Activated T-helper 17 cell treated with anti-CD3 and anti-CD28 coated beads, Interleukin-2, amount 50 U/mL, for 72 hours (primary cell): ENCODE measurements at places on chromosomes 2 and 18.

GRCh38 chr18:13893418-13893760 lies 21.9 kb downstream of the MC2R start:
- no peak for ATAC-seq

DNA sequence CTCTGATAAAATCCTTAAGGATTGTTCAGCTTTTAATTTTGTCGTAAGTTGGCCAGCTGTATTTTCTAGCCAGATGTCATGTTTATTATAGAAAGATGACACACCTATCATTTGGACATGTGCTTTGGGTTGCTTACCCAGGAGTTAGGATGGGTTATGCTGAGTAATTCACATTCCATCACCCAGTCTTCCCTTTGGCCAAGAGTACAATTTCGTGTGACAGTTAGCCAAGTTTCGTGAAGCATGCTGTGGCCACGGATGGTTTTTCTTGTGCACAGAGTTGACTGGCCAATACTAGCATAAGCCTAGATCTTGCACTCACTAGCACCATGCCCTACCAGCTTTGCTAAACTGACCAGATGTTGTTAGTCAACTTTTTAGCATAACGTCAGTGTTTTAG lies 5.8 kb downstream of the MAPRE3 start:
- no peak for ATAC-seq

DNA sequence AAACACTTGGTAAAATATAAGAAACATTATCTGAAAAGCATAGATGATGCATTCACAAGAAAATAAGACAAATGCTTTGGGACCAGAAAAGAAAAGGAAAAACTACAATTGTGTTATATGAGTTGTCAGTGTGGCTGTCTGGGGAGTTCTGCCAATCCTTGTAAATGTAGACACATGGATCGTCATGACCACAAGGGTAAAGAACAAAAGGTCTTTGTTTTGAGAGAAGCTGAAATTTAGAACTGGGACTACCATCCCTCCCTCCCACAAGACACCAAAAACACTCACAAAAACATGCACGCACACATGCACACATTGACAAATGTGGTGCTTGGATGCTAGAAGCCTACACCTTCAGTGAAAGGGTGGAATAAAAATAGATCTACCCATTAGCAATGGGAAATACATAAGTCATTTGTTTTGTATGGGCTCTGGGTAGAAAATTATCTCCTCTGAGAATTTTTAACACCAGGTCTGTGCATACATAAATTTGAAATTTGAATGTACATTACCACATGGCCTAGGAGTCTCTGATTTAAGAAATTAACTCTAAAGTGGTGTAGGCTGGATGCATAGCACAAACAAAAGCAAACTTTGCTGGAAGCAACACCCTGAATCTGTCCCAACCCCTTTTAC lies 266.2 kb upstream of the SLC39A10 start:
- ATAC-seq, result no peak

- no peak for ATAC-seq
Measured at GRCh38 chr2:150752229-150752628, 264.8 kb upstream of the RND3 start.

DNA sequence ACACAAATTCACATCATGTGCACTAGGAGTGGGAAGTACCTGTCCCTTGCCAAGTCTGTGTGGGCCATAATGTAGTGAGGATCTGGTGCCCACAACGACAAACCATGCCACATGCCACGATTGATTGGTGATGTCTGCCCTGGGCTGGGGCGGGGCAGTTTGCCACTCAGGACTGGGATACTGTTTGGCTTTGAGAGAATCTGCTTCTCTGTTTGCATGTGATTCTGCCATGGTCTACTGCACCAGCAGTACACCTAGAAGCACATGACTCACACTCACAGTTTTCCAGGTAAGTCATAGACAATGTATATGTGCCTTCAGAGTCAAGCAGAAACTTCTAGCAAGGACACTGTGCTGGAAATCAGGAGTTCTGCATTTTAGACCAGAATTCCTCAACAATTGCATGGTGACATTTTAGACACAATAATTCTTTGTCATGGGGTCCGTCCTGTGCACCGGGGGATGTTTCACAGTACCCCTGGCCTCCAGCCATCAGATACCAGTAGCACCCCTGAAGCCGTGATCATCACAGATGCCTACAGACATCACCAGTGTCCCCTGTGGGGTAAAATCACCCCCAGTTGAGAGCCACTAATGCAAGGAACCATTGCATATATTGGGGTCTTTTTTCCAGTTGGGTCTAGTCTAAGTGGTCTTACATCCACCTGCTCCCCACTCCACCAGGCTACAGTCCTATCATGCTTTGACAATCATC lies 278.3 kb downstream of the EIPR1 start:
- ATAC-seq, result no peak

DNA sequence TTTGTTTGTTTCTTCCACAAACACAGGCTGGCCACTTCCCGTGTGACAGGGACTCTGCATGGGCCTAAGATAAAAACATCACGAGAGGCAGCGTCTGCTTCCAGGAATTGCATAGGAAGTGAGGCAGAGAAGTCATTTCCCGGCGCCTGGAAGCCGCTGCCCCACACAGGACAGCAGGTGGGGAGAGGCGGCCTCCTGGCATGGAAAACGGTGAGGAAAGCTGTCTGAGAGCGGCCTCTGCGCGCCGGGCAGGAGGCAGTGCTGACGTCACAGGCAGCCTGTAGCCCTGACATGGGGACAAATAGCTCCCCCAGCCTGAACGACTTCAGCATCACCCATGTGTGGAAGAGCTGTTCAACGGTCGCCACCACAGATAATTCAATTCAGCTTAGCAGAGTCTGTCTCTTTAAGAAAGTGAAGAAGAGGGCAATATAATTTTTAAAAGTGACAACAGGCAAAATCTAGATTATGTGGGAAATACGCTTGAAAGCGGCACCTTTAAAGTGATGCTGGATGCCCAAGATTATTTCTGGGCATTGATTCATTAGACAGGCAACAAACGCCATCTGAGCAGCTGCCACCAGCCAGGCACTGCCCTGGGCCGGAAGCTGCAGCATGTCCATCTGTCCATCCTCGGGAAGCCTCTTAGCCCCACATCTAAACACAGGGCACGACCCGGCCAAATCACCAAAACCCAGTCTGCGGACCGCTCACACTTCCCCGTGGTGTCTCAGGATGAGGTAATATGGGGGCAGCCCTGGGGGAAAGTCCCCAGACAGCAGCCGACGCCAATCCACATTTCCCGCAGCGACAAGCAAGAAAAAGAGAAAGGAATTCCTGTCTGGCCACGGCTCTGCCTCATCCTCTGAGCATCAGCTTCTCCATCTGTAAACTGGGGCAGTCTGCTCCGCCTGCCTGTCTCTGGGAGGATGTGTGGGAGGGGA lies 138.9 kb downstream of the PXDN start:
- no peak for ATAC-seq

GRCh38 chr2:95387358-95387757 lies 15.2 kb upstream of the FAHD2A start:
- ATAC-seq, result no peak

DNA sequence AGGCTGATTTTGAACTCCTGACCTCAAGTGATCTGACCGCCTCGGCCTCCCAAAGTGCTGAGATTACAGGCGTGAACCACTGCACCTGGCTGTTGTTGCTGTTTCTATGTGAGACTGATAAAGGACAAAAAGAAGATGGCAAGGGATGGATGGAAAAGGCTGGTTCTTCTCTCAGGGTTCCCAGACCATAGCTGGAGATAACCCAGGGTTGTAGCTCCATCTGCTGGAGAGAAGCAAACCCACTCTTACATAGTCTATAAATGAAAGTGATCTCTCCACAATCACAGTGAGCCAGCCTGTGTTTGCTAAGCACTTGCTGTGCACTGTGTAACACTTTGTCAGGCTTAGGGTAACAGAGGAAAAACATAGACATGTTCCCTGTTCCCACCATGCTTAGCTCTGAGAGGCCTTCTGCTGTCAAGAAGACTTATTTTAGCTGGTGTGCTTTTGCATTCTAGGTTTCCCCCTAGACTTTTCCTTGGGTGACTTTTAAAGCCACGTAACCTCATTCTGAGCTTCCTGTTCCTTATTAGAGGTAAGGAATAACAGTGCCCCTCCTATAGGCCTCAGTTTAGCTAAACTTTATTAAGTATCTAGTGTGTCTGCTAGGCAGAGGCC lies 49.7 kb downstream of the LIMS1 start:
- ATAC-seq, result peak; percentile 77

GRCh38 chr2:206075113-206075512 lies 10.9 kb downstream of the INO80D start:
- no peak for ATAC-seq

DNA sequence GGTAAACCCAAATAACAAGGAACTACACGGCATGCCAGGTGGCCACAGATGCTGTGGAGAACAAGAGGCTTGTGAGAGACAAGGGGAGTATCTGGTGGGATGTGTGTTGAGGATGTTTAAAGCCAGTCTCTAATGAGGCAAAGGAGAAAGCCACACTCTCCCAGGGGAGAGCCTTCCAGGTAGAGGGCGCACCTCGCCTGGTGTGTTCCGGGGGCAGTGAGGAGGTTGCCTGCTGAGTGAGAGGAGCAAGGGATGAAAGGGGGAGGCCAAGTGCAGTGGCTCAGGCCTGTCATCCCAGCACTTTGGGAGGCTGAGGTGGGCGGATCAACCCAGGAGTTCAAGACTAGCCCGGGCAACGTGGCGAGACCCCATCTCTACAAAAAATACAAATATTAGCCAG lies 16.2 kb downstream of the SAG start:
- ATAC-seq, result no peak

GRCh38 chr2:227455200-227455599 lies 16.8 kb upstream of the AGFG1 start:
- peak; percentile 64 for ATAC-seq

GRCh38 chr2:46984642-46985476 lies 69.3 kb upstream of the MCFD2 start:
- ATAC-seq, result peak; percentile 88

DNA sequence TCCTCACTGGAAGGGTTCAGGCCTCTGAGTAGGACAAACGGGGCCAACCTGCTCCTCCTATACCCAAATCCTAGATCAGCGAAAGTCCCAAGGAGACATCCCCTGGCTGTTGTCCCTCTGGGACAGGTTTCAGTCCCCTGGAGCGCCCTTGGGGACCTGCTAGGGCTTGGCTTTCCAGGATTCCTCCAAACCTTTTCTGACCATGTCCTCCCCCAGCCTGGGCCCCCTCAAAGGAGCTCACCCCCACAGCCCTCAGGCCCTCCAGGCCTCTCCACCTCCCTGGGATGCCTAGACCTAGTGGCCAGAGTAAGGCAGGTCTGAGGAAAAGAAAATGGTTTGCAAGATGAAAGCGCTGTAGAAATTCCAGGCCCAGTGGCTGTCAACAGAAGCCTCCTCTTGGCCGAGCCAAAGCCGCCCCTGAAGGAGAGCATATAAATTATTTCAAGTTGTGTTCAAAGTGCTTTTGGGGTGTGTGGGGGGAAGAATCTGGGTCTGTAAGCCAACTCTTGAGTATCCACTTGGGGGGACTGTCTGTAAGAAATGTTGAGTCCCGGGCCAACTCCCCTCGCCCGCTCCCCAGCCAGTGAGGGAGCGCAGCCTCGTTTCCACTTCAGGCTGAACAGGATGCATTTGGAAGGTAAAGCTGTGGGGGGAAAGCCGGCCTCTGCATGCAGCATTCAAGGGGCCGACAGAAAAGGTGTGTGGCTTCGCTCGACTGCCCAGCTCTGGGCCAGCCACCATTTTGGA lies 158.6 kb downstream of the DYSF start:
- no peak for ATAC-seq

- ATAC-seq, result no peak
Measured at GRCh38 chr2:134711692-134712091, 7.1 kb downstream of the TMEM163 start.

DNA sequence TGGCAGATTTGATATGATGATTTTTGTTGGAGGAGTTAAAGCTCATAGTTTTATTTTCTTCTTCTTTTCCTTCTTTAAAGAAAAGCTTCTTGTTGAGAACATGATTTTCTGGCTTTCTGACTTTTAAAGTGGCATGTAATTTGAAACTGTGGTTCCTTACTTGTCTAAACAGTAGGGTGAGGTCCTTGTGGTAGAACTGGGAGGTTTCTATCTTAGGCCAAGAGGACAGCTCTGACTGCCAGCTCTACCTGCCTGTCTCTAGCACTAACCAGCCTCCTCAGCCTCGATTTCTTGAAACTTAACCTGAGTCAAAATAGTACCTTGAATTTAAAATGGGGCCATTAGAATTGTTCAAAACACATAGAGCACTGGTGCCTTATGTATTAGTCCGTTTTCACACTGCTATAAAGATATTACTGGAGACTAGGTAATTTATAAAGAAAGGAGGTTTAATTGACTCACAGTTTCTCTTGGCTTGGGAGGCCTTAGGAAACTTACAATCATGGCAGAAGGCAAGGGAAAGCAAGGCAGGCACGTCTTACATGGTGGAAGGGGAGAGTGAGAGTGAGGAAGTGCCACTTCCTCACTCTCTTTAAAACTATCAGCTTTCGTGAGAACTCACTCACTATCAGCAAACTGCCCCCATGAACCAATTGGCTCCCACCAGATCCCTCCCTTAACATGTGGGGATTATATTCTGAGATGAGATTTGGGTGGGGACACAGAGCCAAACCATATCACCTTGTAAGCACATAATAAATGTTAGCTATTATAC lies 119.0 kb downstream of the CERS6 start:
- ATAC-seq, result peak; percentile 26

DNA sequence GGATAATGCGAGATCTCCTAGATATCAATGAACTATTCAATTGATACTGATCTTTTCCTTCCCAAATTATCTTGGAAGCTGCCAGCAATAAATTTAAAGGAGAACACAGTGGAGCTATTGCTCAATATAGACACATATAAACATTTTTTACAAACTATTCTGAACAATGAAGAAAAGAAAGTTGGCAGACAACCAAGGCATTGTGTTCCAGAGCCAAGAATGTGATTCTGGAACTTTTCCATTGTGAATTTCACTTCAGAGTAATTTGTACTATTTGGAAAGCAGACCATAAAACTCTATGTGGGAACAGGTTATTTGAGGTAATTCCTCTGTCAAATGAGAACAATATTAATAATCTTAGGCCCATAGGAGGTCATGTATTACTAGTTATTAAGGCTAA lies 588.2 kb downstream of the IRS1 start:
- no peak for ATAC-seq

DNA sequence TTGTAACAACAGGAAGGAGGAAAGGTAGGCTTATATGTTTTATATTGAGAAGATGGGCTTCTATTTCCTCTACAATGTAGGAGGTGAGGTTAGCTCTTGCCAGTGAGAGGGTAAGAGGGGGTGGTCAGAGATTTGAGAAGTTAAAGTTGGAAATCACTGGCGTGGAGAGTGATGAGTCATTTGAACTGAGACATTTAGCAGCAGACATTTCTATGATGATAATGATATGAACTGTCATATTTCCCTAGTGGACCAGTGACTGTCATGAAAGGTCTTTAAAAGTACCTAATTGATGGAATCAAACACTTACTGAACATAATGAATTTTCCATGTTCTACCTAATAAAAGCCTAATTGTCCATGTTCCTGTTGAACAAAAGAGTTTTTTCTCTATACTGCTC lies 126.1 kb downstream of the FAM161A start:
- ATAC-seq, result peak; percentile 51

DNA sequence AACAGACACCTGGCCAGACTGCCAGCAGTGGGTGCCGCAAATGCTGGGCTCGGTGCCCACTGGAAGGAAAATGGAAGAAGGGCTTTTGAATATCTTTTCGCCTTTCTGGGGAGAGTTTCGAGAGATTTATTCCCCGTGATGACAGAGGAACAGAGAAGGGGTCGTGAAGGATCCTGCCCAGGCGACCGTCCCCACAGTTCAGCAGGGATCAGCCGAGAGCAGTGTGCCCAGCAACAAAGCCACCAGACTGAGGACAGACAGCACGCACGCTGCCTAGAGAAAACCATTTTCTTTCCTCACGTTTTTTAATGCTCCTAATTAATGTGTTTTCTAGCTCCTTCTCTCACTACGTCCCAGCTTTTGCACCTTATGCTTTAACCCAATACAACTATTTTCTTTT lies 47.7 kb downstream of the XRCC5 start:
- no peak for ATAC-seq

- no peak for ATAC-seq
Measured at GRCh38 chr2:224036731-224037361, 2.2 kb downstream of the SERPINE2 start.
